Bronchial epithelial cell (primary cell): ENCODE measurements at places on chromosomes 12 and 14.

GRCh38 chr12:121562488-121562887 lies 18.3 kb downstream of the KDM2B start:
- DNase-seq: no peak

DNA sequence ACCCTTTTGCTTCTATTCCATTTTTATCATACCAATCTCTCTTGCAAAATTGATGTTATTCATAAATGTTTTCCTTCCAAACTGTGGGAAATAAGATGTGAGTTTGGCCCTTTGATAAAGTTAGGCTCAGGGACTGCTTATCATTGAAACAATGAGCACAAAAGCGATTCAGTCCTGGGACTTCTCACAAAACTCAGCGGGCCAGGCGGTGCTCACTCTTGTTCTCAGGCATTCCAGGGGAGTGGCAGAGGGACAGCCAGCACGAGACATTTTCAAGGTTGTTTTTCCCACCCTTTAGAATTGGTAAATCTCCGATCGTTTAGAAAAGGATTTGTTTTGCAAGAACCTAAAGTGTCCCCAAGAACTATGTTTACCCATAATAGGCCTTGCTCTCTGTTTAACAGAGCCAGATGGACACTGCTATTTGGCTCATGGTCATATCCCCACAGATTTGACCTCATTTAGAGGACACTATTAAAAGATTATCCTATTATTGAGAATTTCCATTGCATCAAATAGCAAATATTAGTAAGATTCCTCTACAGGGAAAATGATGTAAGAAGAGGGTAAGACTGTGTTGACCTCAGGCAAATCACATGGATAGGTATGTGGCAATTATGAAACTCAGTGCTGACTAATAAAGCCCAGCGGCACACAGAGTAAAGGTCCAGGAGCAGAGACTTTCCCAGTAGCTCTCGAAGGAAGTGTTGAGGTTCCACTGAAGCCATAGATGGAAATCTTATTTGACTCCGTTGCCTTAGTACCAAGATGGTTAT lies 102.7 kb upstream of the USP44 start:
- peak; percentile 94 for DNase-seq

DNA sequence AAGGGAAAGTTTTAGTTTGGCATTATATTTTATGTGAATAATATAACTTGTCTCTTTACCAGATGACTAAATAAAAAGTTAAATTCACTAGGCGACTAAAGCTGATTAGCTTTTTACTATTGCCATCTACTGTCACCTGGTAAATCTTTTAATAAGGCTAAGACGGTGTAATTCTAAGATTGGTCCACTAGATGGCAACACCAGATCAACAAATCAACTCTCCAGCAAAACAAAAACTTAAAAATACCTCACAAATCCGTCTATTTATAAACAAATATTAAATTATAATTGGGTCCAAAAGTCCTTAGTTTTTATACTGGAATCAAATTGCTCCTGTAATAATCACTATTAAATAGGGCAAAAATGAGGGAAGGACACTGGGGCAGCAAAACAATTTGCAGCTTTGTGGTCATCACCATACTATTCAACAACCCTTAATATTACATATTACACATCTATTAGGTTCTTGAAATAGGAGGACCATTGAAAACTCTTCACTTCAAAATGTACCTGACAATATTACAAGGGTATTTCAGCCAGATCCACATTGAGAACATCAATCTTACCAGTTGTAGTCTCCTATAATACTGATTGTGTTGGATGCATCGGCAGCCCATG lies 47.9 kb downstream of the GALC start:
- peak; percentile 57 for DNase-seq

- no peak for DNase-seq
These were observed 30.8 kb downstream of the NCKAP5L start for GRCh38 chr12:49797449-49797776.

DNA sequence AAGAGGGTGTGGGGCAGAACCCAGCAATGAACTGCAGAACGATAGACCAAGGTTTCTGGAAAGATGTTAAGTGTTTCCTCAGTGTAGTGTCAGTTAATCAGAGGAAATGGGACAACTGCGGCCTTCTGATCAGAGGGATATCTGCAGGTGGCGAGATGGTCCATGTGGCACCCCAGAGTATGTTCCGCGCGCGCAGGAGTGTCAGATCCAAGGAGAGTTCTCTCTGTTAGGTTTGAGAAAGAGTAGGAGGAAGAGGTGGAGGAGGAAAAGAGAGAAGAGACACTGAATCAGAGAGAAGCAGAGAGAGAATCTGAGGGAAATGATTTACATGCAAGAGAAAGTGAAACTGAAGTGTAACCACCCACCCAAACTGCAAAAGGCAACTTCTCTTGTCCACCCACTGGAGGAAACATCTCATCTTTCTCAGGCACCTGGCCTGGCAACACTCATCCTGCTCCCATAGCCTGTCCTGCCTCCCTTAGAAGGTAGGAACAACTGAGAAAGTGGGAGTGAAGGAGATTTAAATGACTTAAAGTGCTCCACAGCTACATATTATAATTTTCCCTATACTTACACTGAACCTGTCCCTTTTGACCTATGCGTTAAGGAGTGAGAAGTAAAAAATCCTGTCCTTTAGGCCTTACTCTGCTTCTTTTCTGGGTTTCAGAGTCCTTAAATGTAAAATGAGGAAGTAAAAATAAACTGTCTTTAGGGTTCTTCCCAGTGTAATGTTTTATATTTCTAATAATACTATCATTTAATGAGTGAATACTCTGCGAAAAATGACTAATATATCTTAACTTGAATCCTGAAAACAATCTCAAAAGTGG lies 6.8 kb upstream of the TESPA1 start:
- no peak for DNase-seq

GRCh38 chr12:91074851-91075250 lies 17.0 kb upstream of the KERA start:
- peak; percentile 14 for DNase-seq

DNA sequence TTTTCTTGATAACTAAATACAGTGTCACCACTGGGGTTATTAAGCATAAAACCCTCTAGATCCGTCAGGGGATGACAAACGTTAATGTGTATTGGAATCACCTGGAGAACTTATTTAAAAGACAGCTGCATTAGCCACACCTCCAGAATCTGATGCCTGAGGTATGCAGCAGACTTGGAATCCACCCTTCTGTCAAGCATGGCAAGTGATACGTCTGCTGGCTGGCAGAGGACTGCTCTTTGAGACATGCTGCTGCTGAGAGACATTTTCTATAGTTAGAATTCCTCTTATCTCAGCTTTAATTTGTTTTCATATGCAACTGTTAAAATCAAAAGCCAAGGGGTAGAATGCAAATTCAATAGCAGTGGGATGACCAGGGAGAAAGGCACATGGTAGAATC lies 496.3 kb downstream of the NELL2 start:
- no peak for DNase-seq

DNA sequence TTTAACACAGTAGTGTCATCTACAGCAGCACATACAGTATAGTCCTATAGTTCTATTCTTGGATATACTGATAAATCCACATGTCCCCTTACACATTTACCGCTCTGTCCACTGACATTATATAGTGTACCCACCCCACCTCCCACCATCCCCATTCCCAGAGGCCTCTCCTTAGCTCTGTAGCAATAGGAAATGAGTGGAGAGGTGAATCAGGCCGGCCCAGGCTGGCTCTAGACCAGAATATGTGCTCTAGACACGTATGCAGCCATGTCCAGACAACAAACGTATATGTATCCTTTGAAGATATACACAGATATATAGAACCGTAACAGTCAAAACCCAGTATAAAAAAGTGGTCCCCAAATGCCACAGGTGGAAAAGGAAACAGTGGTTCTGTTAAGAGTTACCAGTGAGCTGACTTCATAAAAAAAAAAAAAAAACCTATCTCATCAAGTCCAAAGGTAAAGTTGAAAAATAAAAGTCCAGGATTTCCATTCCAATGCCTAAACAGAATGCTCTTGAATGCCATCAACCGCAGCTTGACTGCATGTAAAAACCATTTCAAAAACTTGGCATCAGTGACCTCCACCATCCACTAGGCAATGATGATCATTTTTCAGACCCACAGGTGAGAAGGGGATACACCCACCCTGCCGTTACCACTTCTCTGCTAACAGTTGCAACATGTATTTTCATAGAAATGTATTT lies 16.7 kb downstream of the EGLN3 start:
- peak; percentile 53 for DNase-seq

DNA sequence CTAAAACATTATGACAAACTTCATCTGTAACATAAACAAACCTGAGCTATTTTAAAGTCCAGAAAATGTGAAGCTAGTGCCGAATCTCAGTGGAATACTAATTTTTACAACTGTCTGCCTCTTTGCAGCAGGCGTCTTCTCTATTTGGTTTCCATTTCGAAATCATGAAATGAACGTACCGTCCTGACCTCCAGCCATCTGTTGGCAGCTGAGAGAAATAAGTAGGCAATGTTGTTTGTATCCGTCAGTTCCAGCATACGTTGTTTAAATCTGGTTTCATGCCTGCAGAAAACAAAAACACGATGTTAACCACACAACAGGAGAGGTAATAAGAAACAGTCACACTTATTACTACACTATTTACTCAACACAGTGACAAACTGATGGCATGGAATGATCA lies 54.3 kb upstream of the KCNJ8 start:
- DNase-seq: no peak

DNA sequence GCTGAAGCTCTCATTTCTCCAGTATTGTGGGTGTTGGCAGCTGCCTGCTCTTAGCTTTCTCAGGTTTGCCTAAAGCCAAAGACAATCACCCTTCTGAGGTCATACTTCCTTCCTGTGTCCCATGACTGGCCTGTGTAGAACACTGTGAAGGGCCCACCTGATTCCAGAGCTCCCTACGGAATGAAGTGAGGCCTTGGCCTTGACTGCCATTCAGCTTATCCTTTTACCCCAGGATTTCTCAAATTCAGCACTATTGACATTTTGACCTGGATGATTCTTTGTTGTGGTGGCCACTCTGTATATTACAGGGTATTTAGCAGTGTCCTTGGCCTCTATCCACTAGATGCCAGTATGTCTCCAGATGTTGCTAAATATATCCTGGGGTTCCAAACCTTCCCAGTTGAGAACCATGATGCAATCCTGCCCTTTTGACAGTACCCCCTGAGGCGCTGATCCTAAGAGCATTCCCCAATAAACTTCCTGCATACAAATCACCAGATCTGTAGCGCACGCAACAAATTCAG lies 112.3 kb upstream of the KRR1 start:
- DNase-seq: peak; percentile 83

DNA sequence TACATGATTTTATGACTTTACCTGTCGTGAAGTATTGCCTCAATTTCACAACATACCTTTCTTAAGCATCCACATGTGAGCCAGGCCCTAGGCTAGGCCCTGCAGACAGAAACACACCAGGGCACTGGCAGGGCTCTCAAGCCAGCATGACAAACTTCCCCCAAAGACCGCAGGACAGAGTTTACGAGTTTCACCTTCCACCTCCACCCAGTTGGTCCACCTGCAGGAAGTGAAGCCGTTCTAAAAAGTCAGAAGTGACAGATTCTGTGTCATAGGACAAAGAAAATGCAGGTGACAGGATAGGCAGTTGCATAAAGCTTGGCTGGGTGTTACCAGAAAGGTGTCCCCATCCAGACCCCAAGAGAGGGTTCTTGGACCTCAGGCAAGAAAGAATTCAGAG lies 382.3 kb downstream of the PCNX1 start:
- no peak for DNase-seq

- no peak for DNase-seq
These were observed 17.7 kb downstream of the SLC25A29 start for GRCh38 chr14:100288382-100289185.

GRCh38 chr14:80419769-80420168 lies 208.5 kb upstream of the DIO2 start:
- no peak for DNase-seq

DNA sequence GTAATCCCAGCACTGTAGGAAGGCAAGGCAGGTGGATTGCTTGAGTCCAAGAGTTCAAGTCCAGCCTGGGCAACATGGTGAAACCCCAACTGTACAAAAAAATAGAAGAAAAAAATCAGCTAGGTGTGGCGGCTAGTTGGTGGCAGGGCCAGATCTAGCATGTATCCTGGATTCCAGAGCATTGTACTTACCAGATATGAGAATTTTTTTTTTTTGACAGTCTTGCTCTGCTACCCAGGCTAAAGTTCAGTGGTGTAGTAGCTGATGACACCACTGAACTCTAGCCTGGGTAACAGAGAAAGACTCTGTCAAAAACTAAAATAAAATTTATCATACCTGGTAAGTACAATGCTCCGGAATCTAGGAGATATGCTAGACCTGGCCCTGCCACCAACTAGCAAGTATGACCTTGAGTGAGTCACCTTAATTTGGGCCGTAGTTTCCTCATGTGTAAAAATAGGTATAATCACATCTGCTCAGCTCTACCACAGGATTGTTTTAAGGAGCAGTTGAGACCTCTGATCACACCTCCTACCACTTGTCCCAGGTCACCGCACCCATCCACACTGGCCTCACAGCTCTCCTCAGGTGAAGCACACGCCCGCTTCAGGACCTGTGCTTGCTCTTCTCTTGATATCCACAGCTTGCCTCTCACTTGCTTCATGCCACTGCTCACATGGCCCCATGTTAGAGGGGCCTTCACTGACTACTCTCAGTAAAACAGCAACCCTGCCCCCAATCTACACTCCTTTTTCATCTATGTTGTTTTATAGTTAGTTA lies 140.2 kb downstream of the STXBP6 start:
- no peak for DNase-seq

DNA sequence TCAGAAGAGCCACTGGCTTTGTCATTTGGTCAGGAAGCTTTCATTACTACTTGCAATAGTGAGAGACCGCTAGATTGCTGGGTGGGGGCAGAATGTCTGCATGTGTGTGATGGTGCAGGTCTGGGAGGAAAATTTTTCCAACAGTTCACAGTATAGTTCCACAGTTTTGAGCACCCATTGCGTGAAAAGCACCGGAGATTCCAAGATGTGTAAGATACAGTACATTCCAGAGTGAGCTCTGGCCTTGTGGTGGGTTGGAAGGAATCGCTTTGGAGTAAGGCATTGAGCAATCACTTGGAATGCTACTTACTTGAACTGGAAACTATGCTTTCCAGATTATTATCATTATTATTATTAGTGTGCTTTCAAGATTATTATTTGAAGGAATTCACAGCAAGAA lies 47.6 kb upstream of the FRMD6 start:
- no peak for DNase-seq

- no peak for DNase-seq
These were observed 435.0 kb downstream of the NRXN3 start for GRCh38 chr14:78605025-78605762.

DNA sequence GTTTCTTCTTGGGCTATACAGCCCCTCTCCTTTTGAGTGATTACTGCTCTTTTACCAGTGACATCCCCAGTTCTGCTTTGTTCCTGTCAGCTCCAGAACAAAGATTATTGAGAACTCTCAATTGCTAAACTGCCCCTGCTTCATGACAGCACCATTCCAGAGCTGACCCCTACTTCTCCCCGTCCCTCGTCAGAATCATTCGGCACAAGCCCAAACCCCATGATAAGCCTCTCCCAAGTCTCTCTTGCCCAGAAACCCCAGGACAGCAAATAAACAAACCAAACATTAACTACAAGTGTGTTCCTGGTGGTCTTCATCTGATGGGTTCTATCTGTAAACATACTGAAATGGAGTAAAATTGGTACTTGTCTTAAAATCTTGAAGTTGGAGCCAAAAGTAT lies 9.3 kb upstream of the DLGAP5 start:
- no peak for DNase-seq

GRCh38 chr12:82648259-82648909 lies 38.3 kb upstream of the TMTC2 start:
- DNase-seq: no peak
